ENCODE measurements at places on chromosomes 2 and 18.

- DNase-seq = no peak
Measured at GRCh38 chr2:85259101-85259590, 68.6 kb downstream of the TGOLN2 start.

DNA sequence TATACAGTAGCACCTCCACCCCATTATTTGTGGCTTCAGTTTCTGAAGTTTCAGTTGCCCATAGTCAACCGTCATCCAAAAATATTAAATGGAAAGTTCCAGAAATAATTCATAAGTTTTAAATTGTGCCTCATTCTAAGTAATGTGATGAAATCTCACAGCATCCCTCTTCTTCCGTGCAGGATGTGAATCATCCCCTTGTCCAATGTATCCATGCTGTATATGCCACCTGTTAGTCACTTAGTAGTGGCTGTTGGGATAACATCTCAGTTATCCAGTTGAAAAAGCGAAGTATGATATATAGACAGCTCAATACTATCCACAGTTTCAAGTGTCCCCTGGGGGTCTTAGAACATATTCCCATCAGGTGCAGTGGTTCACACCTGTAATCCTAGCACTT lies 119.1 kb upstream of the OTX1 start:
- DNase-seq = no peak

GRCh38 chr2:153416071-153416470 lies 62.5 kb downstream of the RPRM start:
- no peak for DNase-seq

DNA sequence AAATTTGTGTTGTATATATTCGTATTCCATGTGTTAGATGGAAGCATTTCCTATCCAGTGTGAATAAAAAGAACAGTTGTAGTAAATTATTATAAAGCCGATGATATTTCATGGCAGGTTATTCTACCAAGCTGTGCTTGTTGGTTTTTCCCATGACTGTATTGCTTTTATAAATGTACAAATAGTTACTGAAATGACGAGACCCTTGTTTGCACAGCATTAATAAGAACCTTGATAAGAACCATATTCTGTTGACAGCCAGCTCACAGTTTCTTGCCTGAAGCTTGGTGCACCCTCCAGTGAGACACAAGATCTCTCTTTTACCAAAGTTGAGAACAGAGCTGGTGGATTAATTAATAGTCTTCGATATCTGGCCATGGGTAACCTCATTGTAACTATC lies 138.8 kb downstream of the GFPT1 start:
- DNase-seq = no peak

- no peak for DNase-seq
Measured at GRCh38 chr18:75261430-75262223, 51.0 kb downstream of the TSHZ1 start.

DNA sequence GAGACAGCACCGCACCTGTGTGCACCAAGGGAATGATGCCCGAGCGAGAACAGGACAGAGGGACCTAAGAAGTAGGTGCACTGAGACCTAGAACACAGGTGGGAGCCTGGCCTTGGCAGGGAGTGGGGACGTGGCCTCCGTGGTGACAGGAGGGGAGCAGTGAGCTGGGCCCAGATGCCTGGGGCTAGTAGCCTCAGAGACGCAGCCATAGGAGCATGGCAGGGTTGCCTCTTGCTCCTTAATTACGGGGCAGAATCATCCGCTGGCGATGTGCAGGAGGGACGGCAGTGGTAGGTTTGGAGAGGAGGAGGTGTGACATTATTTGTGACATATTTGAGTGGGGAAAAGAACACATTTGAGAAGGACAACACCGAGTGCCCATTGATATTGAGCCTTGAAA lies 57.0 kb upstream of the HPCAL1 start:
- no peak for DNase-seq

DNA sequence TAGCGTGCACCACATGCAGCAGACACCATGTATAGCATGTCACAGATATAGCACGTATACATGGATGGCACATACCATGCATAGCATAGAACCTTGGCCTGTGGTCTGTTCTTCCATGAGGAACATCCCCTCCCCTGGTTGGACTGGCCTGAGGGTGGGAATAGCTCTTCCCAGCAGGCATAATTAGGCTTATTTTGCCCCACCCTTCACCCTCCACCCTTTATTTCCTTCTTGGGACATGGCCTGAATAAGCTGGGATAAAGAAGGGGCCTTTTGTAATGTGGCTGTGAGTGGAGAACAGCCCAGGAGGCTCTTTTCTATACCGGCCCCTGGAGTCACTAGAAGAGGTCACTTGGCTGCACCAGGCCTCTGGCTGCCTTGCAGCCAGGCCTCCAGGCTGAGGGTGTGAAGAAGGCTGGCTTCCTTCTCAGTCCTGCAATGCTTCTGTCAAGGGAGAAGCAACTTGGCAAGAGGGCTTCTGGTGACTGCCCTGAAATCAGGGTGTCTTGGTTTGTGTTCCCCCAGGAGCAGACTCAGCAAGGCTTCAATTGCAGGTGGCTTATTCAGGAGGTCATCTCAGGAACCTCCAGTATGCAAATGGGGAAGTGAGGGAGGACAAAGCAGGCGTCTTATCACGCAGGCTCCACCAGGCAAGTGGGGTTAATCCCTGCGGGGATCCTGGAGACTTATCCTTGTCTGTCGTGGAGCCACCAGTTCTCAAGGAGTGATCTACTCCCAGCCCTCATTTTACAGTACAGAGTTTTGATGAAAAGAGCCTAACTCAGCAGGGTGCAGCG lies 68.2 kb downstream of the HS6ST1 start:
- no peak for DNase-seq

DNA sequence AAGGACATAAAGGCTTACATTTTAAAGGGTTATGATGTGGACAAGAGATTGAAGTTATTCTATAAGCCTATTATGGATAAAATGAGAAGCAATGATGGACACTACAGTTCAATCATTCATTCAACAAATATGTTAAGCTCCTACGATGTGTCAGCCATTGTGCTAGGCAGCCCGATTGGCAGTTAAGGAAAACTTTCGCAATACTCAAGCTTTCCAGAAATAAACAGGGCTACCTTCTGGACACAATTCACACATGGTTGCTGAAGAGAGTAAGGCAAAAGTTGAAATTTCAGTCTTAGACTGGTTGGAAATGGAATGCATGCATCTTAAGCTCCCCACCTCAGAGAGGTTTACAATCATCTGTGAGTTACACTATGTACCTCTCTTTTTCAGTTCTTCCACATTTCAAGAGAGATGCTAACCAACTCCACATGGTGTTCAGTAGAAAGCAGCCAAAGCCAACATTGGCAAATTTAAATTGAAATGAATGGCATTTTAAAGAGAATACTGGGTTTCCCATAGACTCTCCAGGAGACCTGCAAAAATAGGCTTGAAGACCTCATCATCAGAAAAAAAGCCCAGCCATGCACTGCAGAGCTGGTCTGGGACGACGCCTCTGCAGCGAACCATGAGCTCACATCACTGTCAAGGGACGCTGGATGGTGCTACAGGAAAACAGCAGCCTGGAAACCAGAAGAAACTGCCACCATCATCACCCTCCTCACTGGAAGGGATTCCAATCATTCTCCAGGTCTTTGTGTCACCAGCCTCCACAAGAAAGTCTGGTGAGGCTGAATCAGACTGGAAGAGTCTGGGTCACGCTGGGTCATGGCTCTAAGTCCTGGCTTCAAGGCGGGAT lies 276.3 kb downstream of the AFF3 start:
- no peak for DNase-seq

DNA sequence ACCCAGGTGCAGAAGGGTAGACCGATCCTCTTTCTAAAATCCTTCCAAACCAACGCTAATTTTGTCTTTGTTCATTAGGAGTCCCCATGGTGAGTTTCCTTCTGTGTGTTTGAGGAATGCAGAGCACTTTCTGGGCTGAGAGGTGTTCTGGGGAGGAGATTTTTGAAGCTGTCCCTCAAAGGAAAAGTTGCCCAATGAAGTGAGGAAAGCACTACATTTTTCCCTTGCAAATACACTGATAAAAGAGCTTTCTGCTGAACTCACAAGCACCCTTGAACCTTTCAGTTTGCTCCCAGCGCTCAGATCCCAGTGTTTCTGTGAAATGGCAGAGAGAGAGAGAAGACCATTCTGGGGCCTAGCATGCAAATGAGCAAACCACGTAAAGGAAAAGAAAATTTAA lies 299.6 kb upstream of the FANCL start:
- DNase-seq = no peak

DNA sequence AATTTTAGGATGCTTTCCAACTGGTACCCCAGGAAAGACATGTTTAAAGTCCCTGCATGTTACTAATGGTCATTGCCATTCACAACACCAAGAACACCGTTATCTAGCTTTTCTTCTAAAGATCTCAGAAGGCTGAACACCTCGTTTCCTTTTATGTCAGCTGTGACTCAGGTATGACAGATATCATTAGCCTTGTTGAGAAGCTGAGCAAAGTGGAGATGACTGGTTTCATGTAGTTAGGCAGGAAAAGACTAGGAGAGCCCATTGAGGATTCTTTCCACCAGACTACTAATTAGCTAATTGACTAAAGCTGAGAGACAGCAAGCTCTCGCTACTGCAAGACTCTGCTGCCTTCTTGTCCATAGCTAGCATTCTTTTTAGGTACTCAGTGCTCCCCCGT lies 32.0 kb upstream of the ARL5A start:
- DNase-seq = no peak

- DNase-seq = no peak
Measured at GRCh38 chr2:3636586-3637310, 21.3 kb upstream of the ALLC start.

DNA sequence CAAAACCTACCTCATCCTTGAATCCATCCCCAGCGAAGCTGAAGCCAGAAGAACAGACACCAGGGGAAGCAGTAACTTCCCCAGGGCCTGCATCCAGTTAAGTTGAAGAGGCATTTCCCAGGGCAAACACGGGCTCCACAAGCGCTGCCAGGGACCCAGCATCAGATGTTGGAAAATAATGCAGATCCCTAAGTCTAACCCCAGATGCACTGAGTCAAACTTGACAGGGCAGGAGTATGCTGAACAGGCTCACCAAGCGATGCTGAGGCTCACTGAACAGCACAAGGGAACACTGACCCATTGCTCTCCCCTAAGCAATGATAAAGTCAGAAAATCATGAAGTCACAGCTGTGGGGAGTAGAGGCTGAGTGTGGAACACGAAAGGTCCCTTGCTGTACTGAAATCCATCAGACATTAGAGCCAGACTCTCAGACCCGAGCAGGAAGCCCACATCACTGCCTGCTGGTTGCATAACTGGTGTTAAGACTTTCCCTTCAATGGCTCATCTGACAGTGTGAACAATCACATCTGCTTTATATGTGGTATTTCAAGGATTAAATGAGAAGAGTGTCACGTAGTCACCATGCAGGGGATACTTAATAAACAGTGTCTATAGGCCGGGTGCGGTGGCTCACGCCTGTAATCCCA lies 36.2 kb downstream of the TNS1 start:
- DNase-seq = no peak

- DNase-seq = peak; percentile 15
Measured at GRCh38 chr2:20868377-20868776, 45.5 kb upstream of the LDAH start.

DNA sequence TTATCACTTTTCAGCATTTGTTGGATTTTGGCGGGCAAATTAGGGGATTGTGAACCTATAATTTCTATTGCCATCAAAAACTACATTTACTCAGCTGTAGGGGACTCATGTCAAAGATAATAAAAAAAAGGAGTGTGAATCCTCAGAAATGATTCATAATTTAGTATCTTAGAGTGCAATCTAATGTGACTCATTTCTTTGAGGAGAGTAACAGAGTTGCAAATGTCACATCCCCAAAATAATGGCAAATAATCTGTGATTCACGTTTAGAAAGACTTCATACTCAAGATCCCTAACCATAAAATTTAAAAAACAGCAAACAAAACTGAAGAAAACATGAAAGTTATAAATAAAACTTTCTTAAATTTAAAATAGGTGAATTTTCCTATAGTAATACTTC lies 373.0 kb downstream of the CDH2 start:
- DNase-seq = no peak

GRCh38 chr2:71888751-71889445 lies 258.8 kb downstream of the CYP26B1 start:
- peak; percentile 24 for DNase-seq

DNA sequence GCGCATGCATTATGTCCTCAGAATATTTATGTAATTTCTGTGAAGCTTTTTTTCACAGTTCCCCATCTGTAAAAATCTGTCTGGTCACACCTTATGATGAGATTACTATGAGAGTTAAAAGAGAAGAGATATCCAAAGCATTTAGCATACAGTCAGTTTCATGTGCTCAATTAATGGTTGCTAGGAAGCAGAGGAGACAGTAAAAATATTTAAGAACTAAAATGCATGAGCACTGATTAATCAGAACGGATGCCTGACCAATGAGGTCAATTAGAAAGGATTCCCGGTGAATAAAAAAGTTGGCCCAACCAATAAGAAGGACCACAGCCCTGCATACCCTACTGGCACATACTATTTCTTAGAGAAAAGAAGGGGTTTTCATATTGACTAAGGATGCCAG lies 12.0 kb upstream of the CRIM1 start:
- DNase-seq = no peak

GRCh38 chr2:28610583-28611201 lies 114.8 kb downstream of the PLB1 start:
- peak; percentile 46 for DNase-seq

- DNase-seq = no peak
Measured at GRCh38 chr2:200161458-200161857, 145.0 kb upstream of the SPATS2L start.

GRCh38 chr18:57898506-57899124 lies 95.5 kb upstream of the ATP8B1 start:
- DNase-seq = peak; percentile 20

GRCh38 chr2:86342488-86342887 lies 5.1 kb upstream of the REEP1 start:
- no peak for DNase-seq

DNA sequence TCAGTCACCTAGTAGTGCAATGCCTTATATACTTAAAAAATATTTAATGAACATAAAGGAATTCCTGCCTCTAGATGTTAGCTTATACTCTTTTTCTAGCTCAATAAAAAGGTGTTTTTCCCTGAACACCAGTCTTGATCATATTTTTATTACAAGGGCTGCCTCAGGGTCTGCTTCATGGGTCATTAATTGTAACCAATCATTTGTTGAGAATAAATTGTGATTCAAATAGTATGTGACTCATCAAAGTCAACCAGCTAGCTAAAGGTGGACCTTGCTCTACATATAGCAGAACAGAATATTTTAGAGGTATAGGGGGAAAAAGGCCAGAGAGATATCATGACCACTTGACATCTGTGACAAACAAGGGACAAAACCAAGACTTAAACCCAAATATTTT lies 114.0 kb downstream of the PIK3C3 start:
- no peak for DNase-seq

GRCh38 chr2:128311755-128312341 lies 6.8 kb downstream of the HS6ST1 start:
- DNase-seq = no peak

GRCh38 chr2:216222650-216223352 lies 113.7 kb downstream of the XRCC5 start:
- peak; percentile 18 for DNase-seq

GRCh38 chr2:53994818-53995808 lies 24.3 kb upstream of the PSME4 start:
- no peak for DNase-seq

GRCh38 chr18:63166142-63166541 lies 153.4 kb downstream of the BCL2 start:
- DNase-seq = no peak

Data from NB4 (cell line).